ENCODE measurements at places on chromosomes 12 and 14.

- peak; percentile 72 for DNase-seq
Measured at GRCh38 chr14:38078393-38078792, 129.3 kb upstream of the SSTR1 start.

GRCh38 chr14:103521951-103522563 lies 573 bp downstream of the CKB start:
- no peak for DNase-seq

DNA sequence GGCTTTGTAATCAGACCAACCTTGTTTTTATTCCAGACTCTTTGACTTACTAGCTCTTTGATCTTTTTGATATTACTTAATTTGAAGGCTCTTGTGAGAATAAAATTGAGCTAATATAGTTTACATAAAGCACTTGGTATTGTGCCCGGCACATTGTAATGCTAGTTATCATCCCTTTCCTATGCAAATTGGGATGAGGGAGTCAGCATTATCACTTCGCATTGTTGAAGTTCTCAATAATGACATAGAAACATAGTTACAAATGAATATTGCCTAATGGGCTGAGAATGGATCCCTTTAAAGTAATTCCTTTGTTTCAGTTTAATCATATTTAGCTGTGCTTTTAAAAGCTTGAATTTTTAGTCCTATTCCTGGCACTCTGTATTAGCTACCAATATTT lies 36.6 kb downstream of the SUPT16H start:
- no peak for DNase-seq

- no peak for DNase-seq
Measured at GRCh38 chr12:93667672-93668071, 9.5 kb upstream of the CRADD start.

DNA sequence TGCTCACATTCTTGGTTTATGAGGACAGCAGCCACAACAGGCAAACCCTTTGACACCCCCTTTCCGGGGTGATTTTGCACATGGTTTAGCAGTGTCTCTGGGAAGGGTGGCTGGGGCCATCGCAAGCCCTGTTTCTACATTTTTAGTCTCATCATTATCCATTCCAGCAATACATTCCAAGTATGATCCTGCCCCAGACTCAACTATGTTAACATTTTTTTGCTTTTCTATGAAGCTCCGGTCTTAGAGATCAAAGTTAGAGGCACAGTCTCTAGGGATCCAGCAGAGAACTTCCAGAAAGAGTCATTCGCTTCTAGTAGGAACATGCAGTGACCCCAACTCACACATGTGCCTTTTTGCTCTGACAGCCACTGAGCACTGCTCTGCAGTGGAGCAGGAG lies 130.9 kb downstream of the TBX5 start:
- DNase-seq, result no peak

DNA sequence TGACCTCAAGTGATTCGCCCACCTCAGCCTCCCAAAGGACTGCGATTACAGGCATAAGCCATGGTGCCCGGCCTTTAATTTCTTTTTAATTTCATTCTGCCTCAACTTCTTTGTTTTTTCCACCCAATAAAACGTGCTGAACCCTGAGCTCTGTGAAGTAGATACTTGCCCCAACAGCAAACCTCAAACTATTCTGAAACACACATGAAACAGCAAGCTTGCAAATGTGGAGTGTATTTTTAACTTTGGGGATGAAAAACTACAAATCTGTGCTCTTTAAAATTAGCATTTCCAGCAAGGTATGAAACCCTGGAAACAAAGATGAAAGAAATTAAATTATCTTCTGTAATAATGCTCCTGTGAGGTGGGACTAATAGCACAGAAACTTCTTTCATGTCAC lies 246.6 kb downstream of the ANO6 start:
- no peak for DNase-seq

- peak; percentile 56 for DNase-seq
Measured at GRCh38 chr12:57430112-57430930, 522 bp downstream of the R3HDM2 start.

DNA sequence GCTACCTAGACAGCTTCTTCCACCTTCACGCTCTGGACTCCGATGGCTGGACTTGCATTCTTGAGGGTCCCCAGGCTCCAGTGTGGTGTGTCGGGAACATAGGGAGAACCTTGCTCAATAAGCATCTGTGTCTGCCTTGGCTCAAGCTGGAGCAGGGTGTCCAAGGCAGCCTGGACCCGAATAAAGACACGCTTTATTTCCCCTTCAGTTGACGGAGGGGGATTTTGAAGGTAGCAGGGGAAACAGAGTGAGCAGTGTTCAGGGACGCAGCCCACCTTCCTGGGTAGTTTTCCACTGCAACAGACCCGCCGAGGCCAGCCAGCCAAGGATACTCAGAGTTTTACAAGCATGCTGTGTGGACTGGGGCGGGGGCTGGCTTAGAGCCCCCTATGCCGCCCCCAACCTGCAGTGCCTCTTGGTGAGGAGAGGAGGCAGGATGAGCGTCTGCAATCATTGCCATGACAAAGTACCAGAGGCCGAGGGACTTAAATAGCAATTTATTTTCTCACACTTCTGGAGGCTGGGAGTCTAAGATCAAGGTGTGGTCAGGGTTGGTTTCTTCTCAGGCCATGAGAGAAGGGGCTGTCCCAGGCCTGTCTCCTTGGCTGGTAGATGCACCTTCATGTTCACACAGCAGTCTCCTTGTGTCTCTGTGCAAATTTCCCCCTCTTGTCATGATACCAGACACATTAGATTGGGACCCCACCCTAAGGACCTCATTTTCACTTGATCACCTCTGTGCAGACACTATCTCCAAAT lies 201.2 kb downstream of the CHST11 start:
- no peak for DNase-seq

DNA sequence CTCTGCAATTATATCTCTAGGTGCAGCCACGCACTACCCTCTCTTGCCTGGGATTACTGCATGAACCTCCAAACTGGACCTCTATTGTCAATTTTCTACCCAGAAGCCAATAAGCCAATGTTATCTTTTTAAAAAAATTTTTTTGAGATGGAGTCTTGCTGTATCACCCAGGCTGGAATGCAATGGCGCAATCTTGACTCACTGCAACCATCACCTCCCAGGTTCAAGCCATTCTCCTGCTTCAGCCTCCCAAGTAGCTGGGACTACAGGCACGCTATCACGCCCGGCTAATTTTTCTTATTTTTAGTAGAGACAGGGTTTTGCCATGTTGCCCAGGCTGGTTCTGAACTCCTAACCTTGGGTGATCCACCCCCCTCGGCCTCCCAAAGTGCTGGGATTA lies 11.2 kb upstream of the PXN start:
- no peak for DNase-seq

DNA sequence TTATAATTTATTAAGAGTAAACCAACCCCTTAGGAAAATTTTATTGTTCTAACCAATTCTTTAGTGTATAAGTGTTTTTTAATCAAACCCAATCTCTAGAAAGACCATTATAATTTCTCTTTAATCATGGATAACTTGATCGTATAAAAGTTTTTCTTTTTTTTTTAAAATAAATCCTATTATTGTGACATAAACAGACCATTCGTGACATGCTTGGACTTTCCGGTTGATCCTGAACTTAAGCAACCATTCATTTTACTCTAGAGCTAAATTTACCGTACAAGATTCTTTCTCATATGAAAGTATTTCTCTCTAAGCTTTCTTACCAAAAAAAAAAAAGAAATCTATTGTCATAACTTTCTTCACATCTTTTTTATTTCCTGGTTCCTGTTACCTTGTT lies 32.6 kb upstream of the SLC38A4 start:
- no peak for DNase-seq

DNA sequence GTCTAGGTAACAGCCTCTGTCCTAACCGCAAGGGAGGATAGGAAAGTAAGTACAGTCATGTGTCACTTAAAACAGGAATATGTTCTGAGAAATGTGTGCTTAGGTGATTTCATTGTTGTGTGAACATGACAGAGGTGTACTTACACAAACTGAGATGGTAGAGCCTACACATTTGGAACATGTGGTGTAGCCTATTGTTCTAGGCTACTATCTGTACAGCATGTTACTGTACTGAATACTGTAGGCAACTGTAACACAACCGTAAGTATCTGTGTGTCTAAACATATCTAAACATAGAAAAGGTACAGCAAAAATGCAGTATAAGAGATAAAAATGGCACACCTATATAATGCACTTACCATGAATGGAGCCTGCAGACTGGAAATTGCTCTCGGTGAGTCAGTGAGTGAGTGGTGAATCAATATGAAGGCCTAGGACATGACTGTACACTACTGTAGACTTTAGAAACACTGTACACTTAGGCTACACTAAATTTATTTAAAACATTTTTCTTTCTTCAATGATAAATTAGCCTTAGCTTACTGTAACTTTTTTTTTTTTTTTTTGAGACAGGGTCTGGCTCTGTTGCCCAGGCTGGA lies 13.2 kb upstream of the MDM2 start:
- no peak for DNase-seq

- DNase-seq, result no peak
Measured at GRCh38 chr14:104709387-104710039, 14.5 kb upstream of the ADSS1 start.

GRCh38 chr12:46391630-46392029 lies 19.1 kb upstream of the SLC38A2 start:
- no peak for DNase-seq

GRCh38 chr14:55593698-55594097 lies 13.7 kb downstream of the KTN1 start:
- no peak for DNase-seq

- no peak for DNase-seq
Measured at GRCh38 chr12:14886271-14886670, 617 bp upstream of the MGP start.

- DNase-seq, result no peak
Measured at GRCh38 chr12:127063339-127064072, 1203.5 kb upstream of the TMEM132C start.

DNA sequence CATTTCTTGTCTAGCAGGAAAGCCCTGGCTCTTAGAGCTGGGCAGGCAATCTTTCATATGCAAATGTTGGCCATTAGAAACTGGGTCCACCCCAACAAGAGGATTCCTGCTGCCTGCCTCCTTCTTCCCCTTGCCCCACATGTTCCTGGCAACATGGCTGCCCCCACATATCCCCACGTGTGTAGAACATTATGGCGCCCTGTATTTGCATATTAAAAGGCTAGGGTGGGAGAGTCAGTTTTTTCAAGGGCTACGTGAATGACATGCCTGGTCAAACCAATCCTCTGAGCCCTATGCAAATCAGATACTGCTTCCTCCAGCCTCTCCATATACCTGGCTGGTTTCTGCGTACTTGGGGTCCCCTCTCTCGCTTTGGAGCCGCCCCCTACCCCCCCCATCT lies 514.0 kb downstream of the FUT8 start:
- no peak for DNase-seq

DNA sequence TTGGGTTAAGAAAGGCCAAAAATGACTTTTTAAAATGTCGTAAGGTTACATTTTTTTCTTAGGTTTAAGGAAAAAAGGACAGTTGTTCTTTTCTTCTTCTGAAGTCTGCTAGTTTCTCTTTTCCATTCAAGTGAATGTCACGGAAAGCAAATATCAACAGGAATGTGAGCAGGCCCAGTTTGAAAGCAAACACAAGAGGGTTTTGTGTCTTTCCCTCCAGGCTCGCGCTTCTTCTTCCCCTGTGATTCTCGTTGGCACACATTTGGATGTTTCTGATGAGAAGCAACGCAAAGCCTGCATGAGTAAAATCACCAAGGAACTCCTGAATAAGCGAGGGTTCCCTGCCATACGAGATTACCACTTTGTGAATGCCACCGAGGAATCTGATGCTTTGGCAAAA lies 85.4 kb downstream of the LRRK2 start:
- DNase-seq, result no peak

DNA sequence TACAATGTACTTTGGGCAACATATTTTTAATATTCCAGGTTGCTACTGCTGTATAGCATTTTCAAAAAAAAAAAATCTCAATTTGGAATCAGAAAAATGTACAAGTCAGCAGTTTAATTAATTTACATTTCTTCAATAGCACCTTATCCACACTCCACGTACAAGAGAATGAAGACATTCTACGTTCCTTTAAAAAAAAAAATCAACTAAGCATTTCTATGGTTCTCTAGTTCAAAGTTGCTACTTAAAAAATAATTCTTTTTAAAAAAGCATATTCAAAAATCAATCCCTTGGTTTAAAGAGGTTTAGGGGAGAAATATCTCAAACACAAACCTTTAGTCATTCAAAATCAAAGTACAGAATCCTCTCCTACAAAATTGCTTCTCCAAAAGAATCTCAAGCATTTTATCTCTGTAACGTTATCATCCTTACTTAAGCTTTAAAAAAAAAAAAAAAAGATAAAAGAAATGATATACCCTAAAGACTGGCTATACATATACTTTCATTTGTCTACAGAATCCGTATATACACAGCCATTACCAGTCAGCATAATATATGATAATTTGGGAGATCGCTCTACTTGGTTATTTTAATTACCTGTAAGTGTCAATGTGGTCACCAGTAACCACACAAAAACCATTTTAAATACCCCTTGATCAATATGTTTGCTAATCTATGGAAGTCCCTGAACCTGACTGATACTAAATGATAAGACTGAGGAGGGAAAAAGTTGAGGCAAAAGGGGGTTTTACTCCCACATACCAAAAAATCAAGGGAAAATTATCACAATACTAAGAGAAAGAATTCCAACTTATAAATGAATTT lies 2.7 kb downstream of the MED13L start:
- DNase-seq, result no peak

DNA sequence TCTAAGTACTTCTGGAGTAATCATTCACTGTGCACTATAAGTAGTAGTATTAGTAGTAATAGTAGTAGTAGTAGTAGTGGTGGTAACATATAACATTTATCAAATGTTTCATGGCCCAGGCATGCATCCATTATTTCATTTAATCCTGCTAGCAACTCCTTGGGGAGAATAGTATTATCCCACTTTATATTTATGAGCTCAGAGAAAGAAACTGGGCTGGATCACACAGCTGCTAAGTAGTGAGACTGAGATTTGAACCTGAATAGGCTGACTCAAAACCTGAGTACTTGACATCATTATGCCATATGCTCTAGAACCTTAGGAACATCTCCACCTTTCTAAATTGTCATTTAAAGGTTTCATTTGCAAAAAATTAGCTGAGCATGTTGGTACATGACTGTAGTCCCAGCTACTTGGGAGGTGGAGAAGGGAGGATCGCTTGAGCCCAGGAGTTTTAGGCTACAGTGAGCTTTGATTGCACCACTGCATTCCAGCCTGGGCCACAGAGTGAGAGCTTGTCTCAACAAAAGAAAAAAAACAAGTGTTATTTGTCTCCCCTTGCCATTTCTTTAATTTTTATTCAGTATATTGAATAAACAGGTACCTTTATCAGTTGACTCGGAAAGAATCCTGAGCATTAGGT lies 11.4 kb upstream of the NID2 start:
- no peak for DNase-seq

DNA sequence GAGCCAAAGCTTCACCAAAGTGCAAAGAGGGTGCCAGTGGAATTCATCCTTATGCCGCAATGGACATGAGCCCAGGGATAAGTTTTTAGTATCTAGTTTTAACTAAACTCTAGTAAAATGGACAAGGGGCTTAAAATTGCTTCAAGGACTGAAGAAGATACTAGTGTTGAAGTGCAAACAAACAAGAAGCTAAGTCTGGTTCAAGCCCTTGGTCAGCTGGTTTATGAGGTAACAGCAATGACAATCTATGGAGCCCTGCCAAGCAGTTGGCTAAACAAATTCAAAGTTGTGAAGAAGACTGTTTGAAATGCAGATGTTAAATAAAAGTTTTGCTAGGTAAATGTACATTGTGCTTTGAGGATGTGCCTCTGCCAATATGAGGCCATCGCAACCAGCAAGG lies 209.4 kb downstream of the KTN1 start:
- no peak for DNase-seq

- peak; percentile 49 for DNase-seq
Measured at GRCh38 chr14:91367173-91368171, 50.1 kb downstream of the CCDC88C start.

GRCh38 chr12:5796171-5796958 lies 148.7 kb downstream of the ANO2 start:
- no peak for DNase-seq
